ENCODE measurements at places on chromosomes 7 and 10.
A peak's percentile ranks its signal among the peaks of the same experiment; 100 is the strongest.

DNA sequence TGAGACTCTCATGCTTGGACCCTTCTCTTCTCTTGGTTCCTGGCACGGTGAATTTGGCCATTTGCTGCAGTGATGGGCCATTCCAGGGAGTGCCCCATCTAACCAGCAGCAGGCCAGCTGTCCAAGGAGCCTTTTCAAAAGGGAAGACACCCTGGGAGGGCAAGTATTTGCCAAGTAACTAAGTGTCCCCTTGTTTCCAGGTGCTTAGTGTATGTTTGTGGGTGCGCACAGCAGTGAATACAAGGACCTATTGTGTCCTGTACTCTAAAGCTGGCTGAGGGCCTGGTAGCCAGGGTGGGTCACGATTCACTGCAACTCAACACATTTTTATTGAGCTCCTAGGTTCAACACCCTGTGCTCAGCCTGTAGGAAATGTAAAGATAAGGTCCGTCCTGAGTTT, 348.8 kb downstream of the RNLS start:
- no peak for DNase-seq

- no peak for DNase-seq
Measured at GRCh38 chr10:111835574-111835973, 348.0 kb downstream of the GPAM start.

DNA sequence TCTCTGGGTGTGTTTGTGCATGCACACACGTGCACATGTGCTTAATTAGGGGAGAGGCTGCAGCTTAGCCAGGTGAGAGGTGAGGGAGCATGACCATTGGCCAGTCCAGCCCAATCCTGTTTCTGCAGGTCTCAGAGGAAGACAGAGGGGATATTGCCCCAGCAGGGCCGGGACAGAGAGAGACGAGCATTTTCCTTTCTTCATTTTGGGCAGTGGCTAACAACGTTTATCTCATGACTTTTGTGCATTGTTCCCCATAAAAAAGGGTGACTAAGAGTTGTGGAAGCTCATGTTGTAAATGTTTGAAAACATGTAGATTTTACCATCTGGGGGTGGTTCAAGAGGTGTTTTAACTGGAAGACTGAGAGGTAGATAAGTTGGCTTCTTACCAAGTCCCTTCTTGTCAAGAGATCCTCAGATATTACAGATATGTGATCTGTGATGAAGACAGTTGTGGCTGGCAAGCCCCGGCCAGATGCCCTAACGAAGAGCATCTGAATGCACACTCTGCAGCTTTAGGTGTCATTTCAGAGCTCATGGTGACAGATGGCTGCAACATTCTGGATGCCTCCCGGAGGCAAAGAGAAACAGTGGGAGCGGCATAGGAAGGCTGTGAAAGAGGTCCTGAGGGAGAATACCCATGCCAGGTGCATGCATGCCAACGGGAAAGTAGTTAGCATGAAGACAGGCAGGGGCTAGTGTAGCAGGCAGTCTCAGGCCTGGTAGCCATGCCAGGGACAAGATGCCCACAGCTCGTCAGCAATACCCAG, 16.7 kb upstream of the DMBT1 start:
- DNase-seq, result no peak

GRCh38 chr10:79067241-79068202, 1.2 kb upstream of the ZMIZ1 start:
- DNase-seq, result peak; percentile 90

GRCh38 chr10:48608279-48608681, 3.4 kb upstream of the ARHGAP22 start:
- no peak for DNase-seq

- DNase-seq, result no peak
Measured at GRCh38 chr10:110181451-110181850, 26.0 kb upstream of the MXI1 start.

DNA sequence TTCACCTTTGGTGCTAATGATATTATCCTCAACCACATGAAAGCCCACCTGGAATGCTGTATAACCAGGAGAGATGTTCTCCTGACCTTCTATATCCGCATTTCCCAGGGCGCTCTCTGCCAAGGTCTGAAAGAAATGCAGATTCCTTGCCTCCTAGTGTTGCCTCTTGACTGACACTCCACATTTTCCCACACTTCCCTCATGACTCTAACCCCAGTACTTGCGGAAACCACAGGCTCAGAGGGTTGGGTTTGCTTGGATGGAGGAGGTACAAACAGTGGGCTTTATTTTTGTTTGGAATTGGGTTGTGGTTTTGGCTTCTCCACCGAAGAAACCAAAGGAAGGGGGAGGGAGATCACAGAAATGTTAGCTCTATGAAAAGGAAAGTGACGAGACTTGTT, 222.9 kb upstream of the CELF2 start:
- no peak for DNase-seq

DNA sequence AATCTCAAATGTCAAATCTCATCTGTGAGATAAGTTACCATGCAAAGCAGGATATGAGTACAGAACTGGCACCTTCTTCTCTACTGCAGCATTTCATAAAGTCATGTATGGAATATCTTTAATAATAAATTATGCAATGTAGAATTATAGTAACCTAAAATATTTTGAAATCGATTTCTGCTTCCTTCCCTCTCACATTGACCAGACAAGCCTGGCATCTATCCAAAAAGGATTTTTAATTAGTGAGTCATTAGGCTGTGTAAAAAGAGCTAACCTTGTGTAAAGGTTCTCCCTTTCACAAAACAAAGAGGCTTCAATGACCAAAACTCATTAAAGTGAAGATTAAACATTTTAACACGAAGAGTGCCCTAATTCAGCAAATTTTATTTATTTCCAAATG, 48.8 kb upstream of the EXOC6 start:
- no peak for DNase-seq

- DNase-seq, result no peak
Measured at GRCh38 chr7:76352193-76352592, 6.6 kb downstream of the YWHAG start.

DNA sequence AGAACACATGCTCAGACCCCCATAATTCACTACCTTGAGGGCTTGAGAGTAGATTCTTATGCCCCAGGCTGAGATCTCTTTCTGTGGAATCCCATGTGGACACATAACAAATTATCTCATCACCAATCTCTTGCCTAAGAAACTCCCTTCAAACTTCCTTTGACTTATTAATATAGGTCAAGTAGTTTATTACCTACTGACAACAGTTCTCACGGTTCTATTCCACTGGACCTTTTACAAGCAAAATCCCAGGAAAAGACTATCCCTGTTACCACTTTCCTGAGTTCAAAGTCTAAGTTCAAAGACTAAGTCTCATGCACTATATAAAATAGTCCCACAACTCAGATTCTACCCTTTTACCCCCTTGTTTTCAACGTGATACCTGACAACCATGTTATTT, 754.7 kb downstream of the SUGCT start:
- no peak for DNase-seq
